ENCODE measurements at places on chromosomes 1 and 21.

DNA sequence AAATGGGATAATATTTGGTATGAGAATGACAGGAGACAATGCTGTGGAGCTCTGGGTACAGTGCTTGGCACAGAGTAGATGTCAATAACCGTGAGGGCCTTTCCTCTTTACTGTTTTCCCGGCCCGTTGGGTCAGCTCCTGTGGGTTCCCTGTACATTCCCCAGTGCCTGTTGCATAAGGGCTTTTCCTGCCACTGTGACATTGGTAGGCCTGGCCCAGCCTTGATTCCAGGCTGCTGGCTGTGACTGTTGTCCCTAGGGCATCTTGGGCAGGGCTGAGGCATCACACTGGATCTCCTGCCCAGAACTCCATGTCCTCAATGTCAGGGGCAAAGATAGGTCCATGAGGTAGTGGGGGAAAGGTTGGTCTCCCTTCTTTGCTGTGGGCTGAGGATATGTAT lies 25.8 kb upstream of the MYCL start:
- DNase-seq = no peak

DNA sequence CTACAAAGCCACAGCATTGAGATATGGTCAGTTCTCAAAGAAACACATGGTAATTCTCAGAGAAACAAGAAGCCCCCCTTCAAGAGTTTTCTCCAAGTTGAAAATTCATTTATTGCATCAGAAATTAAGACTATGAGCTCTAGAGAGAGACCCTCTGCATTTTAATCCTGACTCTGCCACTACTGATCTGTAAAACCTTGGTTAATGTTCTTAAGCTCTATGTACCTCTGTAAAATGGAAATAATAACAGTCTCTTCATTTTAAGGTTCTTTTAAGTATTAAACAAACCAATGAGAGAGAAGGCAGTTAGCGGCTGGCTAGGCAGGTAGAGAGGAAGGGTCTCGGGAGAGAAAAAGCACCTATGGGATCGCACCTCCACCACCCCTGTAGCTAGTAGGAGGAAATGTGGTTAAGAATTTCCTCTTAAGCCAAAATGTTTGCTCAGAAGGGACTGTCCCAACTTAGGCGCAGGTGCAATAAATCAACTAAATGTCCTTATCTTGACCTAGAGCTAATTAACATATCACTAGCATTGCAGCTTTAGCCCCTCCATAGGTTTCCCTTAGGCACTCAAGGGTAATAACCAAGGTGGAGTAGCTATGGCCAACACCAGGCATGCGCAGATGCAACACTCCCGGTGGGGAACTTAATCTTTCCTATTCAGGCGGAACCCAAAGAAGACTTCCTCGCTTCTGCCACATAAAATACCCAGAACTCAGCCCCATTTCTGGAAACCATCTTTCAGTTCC lies 1685.4 kb downstream of the MRPL39 start:
- peak; percentile 14 for DNase-seq

- no peak for DNase-seq
These were observed 58.4 kb downstream of the PLXNA2 start for GRCh38 chr1:208185801-208186231.

DNA sequence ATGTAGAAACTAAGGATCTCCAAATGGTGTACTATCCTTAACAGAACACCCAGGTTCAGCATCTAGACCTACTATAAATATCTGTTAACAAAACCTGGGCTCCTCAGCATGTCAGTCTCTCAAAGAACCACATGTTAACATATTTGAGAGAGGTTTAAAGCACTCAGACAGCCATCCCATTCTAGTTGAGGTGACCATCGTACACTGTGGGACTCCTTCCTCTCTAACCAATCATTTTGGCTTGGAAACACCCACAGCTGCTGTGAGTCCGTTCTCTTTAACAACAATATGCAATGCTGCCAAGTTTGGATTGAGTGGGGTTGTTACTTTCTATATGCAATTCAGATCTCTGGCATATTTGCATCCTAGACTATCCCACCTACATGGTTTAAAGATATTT lies 105.8 kb downstream of the MRPL39 start:
- DNase-seq = no peak

GRCh38 chr1:63651161-63651701 lies 58.0 kb downstream of the PGM1 start:
- DNase-seq = no peak

DNA sequence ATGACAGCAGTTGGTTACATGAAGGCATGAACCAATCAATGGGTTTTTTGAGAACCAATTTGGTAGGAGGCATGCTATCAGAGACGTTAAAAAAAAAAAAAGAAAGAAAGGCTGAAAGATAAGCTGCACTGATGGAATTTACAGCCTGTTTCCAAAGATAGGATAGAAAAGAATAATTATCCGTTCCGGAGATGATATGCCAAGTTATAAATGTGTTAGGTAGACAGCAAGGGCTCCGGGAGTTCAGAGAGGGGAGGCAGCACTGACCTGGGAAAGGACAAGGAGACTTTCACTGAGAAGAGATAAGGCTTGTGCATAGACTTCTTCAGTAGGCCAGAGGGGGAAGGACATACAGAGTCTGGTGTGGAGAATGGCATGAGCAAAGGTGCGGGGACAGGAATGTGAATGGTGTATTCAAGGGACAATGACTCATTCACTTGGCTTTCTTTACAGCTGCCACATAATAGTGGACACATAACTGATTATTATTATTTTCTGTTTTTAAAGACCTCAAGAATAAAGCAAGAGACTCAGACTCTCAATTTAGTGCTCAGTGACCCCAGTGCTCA lies 24.8 kb upstream of the ACBD6 start:
- no peak for DNase-seq

GRCh38 chr1:91846007-91846638 lies 39.8 kb downstream of the TGFBR3 start:
- DNase-seq = no peak

DNA sequence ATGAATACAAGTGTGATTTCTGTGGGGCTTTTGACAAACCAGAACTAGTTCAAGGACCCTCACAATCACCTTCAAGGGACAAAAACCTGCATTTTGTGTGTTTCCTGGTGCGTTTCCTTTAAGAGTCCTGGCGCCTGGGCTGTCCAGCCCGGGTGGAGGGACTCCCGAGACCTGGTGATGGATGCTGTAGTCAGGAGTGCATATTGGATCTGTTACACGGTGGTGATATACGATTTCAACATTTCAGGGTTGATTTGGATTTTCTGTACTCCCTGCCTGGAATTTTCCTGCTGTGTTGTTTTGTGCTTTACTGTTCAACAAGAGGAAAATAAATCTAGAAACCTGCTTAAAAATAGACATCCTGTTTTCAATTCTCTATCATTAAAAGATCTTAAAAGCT lies 162.0 kb downstream of the KIF26B start:
- no peak for DNase-seq

GRCh38 chr1:53572065-53572814 lies 113.0 kb downstream of the DMRTB1 start:
- no peak for DNase-seq

DNA sequence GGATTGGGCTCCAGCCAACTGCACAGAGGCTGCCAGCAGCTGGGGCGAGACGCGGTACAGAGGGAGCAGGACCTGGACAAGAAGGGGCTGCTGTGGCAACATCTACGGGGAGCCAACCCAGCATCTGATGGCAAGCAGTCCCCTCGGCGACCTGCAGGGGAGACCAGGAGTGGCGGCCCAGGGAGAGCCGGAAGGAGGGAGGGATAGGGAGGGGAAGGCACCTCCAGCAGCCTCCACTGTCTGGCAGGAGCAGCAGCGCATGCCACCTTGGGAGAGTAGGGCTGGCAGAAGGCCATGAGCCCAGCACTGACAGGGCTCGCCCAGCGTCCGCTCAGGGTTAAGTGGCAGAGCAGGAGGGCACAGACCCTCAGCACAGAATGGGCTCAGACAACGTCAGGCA lies 17.3 kb downstream of the CHD5 start:
- DNase-seq = no peak

- no peak for DNase-seq
These were observed 49.7 kb upstream of the NHLH2 start for GRCh38 chr1:115890580-115890979.

DNA sequence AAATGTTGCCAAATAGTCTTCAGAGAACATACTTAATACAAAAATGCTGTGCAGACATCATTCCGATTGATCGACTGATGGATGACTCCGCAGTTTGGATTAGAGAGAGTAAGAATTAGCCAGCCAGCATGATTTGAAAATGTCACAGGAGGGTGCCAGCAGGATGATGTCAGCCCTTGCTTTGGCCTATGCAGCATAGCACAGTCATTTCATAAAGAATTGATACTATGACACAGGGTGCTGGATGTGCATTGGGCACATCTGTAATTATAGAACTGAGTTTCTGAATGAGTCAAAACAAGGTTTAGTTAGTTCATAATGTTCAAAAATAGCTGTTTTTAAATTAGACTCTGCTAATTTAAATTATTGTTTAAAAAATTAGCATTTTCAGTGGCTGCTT lies 21.6 kb upstream of the TRAF5 start:
- peak; percentile 48 for DNase-seq

DNA sequence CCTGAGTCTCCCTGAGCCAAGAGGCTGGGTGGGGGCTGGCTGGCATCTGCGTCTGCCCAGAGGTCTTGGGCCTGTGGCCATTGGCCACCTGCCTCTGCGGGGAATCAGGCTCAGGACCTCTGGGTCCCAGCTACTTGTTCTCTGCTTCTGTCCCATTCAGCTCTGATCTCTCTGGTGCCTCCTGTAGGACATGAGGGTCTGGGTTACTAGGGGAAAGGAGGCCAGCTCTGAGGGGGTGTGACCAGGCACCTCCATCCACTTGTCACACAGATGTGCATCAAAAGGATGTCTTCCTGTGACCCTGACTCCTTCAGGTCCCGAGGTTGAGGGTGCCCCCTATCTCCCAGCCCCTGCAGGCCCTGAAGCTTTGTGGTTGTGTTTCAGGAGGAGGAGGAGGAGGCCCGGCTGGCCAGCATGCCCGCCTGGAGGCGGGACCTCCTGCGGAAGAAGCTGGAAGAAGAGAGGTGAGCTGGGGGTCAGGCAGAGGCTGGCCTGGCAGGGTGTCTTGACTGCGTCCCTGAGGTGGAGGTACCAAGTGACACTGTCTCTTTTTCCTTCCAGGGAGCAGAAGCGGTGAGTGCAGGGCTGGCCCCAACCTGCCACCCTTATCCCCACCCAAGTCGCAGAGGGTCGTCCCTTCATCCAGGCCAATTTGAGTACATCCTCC lies 9.0 kb downstream of the TNFRSF25 start:
- no peak for DNase-seq

GRCh38 chr1:39105841-39106765 lies 80.0 kb downstream of the NDUFS5 start:
- DNase-seq = peak; percentile 53

GRCh38 chr1:61348025-61348665 lies 265.8 kb downstream of the NFIA start:
- DNase-seq = no peak

Measured in stimulated activated naive CD8-positive, alpha-beta T cell treated with anti-CD3 and anti-CD28 coated beads, Interleukin-15, Interleukin-2, amounts not matched to agents 100 U/mL and 50 U/mL, for 24 hours (primary cell).